Type B pancreatic cell (in vitro differentiated cells): ENCODE measurements at places on chromosomes 16 and 17.

DNA sequence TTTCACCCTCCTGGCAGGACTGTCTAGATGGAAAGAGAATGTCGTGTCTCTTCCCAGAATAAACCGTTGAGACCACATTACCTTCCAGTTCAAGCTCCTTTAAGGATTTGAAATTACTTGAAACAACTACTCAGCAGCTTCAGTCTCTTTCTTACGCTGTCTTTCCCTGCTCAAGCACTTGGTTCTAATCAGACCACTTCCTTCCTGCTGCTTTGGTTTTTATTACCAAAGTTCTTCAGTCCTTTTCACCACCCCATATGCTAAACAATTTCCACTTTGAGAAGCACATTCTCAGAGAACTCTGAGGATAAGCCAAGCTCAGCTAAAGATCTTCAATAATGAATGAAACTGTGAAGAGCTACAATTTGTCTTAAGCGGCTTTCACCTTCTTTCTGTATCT lies 105.4 kb downstream of the STX8 start:
- peaks cover 8% of the 10 kb centered on the region for H3K4me1 ChIP-seq
- H3K27ac ChIP-seq = peak overlapping the region; percentile 22
- no peaks in the 10 kb centered on the region for H3K27me3 ChIP-seq
- no peak for DNase-seq
- no peaks in the 10 kb centered on the region for H3K36me3 ChIP-seq

DNA sequence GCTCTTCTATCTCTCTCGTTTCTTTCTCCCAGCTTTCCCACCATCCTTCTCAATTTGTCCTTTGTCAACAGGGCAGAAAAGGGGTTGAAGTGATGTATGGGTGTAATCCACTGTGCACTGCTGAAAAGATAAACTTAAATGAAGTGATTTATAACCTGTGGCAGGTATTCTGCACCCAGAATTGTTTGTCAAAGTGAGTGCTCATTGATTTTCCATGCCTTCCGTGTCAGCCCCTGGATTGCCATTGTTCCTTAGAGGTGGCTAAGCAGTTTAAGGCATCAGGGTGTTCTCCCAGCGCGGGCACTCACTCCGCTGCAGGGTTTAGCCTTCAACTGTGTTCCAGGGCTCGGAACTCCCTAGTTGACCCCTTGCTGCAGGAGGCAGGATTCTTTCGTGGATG lies 82.9 kb downstream of the PITPNC1 start:
- H3K27ac ChIP-seq = no peak overlapping the region
- no peaks in the 10 kb centered on the region for H3K27me3 ChIP-seq
- H3K36me3 ChIP-seq = peaks cover 4% of the 10 kb centered on the region
- H3K4me1 ChIP-seq = peaks cover 14% of the 10 kb centered on the region

- DNase-seq = no peak
- H3K4me1 ChIP-seq = peaks cover 43% of the 10 kb centered on the region
- no peaks in the 10 kb centered on the region for H3K27me3 ChIP-seq
- H3K27ac ChIP-seq = peak overlapping the region; percentile 59
Observed at GRCh38 chr17:1965556-1966273, 59.4 kb downstream of the RTN4RL1 start.

DNA sequence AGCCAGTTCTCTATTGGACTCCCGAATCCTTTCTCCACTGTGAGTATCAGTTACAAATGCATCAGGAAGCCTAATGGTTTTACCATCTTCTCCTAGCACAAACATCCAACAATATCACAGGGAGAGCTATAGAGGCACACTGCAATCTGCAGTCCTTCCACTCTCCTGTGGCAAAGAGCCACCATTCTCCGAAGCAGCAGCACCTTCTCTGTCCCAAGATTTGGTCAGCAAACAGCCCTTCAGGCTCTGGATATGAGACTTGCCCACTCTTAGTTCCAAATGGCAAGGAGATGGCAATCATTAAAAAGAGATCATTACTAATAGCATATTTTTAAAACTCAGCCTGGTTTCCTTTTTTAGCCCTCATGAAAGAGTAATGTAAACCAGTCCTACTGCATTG lies 223.4 kb downstream of the HS3ST3A1 start:
- no peaks in the 10 kb centered on the region for H3K27me3 ChIP-seq
- H3K4me3 ChIP-seq = no peak overlapping the region
- no peaks in the 10 kb centered on the region for H3K36me3 ChIP-seq
- H3K4me1 ChIP-seq = peaks cover 19% of the 10 kb centered on the region

GRCh38 chr16:31138621-31139578 lies 3.4 kb upstream of the PRSS8 start:
- no peaks in the 10 kb centered on the region for H3K36me3 ChIP-seq
- H3K27me3 ChIP-seq = peaks cover 6% of the 10 kb centered on the region
- peaks cover 21% of the 10 kb centered on the region for H3K4me1 ChIP-seq
- H3K4me3 ChIP-seq = peak overlapping the region; percentile 74
